ENCODE measurements at places on chromosomes 5 and 9.

GRCh38 chr9:83041771-83042170 lies 21.2 kb downstream of the RASEF start:
- DNase-seq, result no peak

GRCh38 chr9:68872026-68872501 lies 141.8 kb downstream of the PRKACG start:
- no peak for DNase-seq

DNA sequence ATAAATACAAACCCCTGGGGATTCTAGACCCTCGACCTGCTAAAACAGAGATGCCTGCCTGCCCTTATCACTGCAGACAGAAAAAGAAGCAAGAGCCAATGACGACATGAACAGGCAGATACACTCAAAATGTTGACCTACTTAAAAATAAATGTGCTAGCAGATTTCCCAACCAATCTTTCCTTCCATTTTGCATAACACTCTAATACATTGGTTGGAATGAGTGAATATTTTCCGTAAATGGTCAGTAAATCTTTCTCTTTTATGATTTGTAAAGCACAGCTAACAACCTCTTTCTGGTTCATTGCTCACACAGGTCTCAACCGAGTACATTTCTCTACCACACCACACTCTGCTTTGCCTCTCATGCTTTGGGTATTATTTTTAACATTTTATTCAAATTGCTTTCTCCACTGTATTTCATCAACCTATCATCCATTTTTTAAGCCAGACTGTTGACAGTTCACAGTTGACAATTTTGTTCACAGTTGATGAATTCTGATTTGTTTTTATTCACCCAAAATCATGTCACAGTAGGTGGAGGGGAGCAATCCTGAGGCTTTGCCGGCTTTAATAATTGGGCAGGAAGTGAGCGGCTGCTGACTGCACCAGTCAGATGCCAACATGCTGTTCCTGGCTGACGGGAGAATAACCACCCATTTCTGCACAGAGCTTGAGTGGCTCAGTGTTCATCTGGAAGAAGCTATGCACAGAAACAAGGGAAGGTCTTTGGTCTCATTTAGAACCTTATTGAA lies 426.6 kb downstream of the SPOCK1 start:
- DNase-seq, result no peak

DNA sequence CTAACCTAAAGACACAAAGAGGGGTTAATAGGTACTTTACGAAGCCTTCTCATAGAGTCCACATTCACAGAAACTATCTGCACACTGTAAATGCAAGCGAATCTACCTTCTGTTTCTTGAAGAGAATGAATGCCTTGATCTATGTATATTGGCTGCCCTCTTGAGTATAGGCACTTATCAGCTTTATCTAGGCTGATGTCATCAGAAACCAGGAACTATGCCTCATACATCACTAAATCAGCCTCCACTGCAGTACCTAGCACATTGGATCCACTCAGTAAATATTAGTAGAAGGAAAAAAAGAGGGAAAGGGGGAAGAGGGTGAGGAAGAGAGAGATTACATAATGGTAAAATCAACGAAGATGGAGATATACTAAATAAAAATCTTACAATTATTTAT lies 477.1 kb downstream of the CAAP1 start:
- no peak for DNase-seq

DNA sequence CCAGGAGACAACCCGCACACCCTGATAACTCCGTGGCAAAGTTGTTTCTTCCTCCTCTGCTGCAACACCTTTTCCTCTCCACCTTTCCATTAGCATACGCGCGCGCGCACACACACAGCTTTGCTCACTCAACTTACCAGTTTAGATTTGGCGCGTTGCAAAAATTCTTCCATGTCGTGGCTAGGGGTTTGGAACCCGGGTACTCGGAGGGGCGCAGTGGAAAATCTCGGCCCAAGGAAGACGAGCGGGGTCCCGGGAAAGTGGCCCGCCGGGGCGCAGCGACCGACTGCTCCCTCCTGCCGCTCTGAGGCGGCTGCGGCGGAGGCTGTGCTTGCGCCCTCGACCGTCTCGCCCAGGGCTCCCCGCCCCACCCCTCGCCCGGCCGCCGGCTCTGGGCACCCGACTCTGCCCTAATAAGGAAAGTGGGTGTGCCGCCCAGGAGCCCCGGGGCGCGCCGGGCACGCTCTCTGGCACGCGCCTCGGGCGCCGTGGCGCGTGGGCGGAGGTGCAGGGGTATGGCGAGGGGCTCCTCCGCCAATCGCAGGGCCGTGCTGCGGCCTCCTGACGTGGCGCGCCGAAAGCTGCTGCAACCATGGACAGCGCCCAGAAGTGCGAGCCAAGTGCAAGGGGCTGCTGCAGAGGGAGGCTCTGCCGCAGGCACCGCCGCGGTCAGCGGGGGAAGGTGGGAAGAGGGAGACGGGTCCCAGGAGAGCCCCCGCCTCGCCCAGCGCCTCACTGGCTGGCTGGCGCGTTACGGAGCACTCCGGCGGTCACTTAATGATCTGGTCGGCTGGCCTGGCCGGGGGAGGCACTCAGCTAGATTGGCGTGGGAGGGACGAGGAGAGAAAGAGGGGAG lies at the start of gene PRUNE2:
TSS of gene PRUNE2 (minus strand) at position 324 of the 856 bp plus-strand sequence. CDS start at position 173, 151 bp downstream.
- DNase-seq, result no peak

- DNase-seq, result no peak
These were observed 46.2 kb downstream of the CFAP77 start for GRCh38 chr9:132456241-132456640.

GRCh38 chr5:134509308-134510040 lies 16.0 kb upstream of the JADE2 start:
- DNase-seq, result no peak

DNA sequence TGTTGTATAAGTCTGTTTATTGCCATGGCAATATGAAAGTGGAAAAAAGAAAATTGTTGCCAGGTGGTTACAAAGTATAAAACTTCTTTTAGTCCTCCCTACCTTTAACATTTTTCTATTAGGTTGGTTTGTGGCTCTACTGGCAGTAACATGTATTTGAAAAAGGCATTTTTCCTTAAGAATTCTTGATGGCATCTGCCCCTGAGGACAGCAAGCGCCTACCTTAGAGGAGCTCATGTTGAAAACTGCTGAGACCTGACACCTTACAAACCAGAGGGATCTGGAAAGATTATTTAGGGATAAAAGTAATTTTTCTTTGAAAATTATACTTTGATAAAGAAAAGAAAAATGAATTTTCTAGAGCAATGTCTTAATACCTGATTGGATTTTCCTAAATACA lies 208.1 kb downstream of the CAVIN4 start:
- DNase-seq, result no peak

DNA sequence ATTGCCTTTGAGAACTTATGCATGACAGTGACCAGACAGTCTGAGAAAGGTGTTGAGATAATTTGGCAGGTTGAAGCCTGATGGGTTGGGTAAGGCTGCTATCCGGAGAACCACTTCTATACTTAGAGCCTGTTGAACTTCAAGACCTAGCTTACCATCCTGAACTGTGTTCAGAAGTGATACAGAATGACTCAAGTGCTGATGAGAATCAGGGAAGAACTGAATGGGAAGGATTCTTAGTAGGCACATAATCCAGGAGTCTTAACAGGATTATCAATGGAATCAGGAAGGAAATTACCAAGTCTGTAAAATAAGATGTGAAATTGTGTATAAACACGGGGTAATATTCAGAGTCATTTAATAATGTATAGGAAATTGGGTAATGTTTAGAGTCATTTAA lies 9.0 kb upstream of the PAPPA start:
- DNase-seq, result no peak

DNA sequence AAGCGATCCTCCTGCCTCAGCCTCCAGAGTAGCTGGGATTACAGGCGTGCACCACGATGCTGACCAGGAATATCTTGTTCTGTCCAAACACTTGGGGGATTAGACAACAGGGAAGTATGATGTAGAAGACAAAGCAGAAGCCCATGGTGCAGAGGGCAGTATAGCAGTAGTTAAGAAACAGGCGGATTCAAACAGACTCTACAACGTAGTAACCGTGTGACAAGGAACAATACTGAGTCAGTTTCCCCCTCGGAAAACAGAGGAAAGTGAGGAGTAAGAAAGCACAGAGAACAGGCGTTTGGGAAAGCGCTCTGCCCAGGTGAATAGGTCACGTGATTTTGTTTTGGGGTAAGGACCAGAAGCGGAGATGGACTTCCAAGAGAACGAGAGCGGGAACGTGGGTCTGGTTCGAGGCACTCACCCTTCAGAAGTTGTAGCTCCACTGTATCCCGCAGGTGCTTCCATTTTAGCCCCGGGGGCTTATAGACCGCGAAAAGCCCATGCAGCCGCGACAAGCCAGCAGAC lies 306 bp downstream of the TRUB2 start:
- no peak for DNase-seq

- no peak for DNase-seq
These were observed 153.2 kb downstream of the COMMD10 start for GRCh38 chr5:116237917-116238500.

GRCh38 chr9:77899679-77900354 lies 131.8 kb downstream of the GNAQ start:
- DNase-seq, result no peak

- DNase-seq, result no peak
These were observed 133.4 kb downstream of the UGCG start for GRCh38 chr9:112029921-112030444.

- DNase-seq, result no peak
These were observed 91.6 kb downstream of the NFIB start for GRCh38 chr9:14222149-14222835.

GRCh38 chr9:107584186-107584585 lies 94.6 kb upstream of the KLF4 start:
- DNase-seq, result no peak

- no peak for DNase-seq
These were observed 32.9 kb upstream of the GPR151 start for GRCh38 chr5:146548781-146549449.

DNA sequence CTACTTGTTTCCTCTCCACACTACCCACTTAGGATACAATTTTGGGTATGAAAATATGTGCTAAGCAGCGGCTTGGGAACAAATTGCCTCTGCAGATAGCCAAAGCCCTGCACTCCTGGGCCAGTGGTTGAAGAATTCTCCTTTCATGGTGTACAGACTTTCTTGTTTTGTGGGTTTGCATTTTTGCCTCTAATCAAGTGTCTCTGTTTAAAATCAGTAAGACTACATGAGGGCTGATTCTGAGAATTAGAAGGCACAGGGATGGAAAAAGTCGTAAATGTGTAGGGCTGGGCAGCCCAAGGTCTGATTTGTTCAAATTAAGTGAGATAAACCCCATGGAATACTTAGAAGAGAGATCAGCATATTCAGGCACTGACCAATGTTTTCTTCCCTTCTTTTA lies 103.7 kb upstream of the CD180 start:
- no peak for DNase-seq

GRCh38 chr9:32385152-32385884 lies 875 bp downstream of the ACO1 start:
- DNase-seq, result no peak

DNA sequence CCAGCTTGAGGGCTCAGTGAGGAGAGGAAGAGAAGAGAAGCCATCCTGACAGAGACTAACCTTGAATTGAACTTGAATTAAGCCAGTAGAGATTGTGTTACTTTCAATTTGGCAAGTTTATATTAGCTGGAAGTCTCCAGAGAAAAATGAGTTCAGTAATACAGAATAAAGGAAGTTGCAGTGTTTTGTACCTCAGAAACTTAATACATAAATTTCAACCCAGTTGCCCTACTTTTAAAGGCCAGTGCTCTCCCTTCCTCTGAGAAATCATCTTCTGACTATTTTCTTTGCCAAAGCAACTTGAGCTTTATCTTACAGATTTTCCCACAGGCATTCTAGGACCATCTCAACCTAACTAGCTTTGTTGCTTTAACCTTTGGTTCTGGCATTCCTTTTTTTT lies 231.0 kb upstream of the GAS1 start:
- no peak for DNase-seq

DNA sequence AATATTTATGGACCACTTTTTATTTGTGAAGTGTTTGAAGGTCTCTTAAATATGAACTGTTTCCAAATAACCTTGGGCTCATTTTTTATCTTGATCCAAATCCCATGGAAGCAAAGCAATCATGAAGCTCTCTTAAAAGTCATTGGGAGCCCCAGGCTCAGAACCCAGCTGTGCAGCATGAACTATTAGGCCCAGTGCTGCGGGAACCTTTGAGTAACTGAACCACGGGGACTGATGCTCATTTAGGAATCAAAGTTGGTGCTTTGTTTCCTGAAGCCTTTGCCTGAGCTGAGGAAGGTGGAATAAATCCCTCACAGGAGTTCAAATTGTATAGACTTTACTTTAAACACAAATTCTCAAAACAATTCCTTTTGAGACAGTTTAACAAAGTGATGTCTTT lies 27.8 kb downstream of the MAT2B start:
- no peak for DNase-seq

DNA sequence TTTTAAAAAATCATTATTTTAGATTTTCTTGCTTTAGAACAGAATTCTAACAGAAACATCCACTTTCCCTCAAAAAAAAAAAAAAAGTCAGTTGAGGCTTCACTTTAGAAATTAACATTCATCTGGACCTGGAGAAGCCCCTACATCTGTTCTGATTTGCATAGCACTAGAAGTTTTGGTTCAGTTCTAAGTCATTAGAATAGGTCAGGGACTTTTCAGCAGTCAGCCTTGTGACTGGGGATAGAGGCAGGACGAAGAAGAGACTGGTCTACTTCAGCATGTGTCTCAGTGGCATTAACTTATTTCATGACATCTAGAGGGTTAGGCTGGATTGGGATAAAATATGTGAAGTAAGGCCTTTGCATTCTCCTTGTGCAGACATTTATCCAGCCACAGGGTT lies 215.8 kb upstream of the DAB2 start:
- DNase-seq, result no peak

- no peak for DNase-seq
These were observed 590.9 kb downstream of the CAAP1 start for GRCh38 chr9:26301659-26302058.

GRCh38 chr5:88660947-88661805 lies 221.8 kb downstream of the MEF2C start:
- no peak for DNase-seq

- no peak for DNase-seq
These were observed 28.1 kb upstream of the SPINK4 start for GRCh38 chr9:33211695-33212393.

DNA sequence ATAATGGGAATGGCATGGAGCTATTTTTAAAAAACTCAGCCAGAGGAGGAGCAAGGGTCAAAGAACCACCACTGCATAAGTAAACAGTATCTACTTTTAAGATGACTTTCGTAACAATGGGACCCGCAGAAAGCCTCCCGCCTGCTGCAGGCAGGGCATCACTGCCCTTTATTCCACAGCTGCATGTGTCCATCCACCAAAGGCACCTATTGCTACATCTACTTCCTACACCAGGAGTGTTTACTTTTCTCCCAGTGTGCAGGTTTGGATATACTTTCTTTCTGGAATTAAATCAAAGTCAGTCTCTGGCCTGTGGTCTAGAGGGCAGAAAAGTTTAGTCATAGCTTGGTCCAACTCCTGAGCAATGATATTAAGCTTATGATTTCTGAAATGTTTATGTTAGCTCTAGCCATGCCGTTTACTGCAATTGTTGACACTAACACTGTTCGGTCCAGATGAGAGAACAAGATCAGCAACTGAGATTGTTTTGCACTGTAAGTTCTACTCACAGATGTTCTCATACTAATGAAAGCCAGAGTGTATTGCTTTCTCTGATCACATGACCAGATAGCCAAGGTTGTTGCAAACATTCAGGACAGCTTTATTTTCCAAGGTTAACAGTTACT lies 391.5 kb downstream of the FGF10 start:
- DNase-seq, result no peak

GRCh38 chr5:157221959-157222358 lies 41.3 kb downstream of the ITK start:
- DNase-seq, result no peak

GRCh38 chr5:13695076-13695712 lies 249.3 kb downstream of the DNAH5 start:
- DNase-seq, result no peak
